ENCODE measurements at places on chromosomes 16 and 17. TPM values are rescaled to one million over a fixed set of nuclear protein-coding genes. Genes with fewer than 3 reads are reported as not detected.

- no peak for DNase-seq
These were observed 93.1 kb downstream of the SALL1 start for GRCh38 chr16:51057969-51058337.

GRCh38 chr17:67995570-67996263 is 552 bp downstream of the C17orf58 start:
- no peak for DNase-seq

- DNase-seq = no peak
These were observed 76.3 kb downstream of the GAS7 start for GRCh38 chr17:10121971-10122707.

Gene HS3ST3B1
- 25.6 TPM for polyA plus RNA-seq

Gene PMFBP1
- polyA plus RNA-seq = 2.5 TPM

Gene WNK4
- polyA plus RNA-seq = 11.0 TPM

Gene ARL5C
- not detected for polyA plus RNA-seq

DNA sequence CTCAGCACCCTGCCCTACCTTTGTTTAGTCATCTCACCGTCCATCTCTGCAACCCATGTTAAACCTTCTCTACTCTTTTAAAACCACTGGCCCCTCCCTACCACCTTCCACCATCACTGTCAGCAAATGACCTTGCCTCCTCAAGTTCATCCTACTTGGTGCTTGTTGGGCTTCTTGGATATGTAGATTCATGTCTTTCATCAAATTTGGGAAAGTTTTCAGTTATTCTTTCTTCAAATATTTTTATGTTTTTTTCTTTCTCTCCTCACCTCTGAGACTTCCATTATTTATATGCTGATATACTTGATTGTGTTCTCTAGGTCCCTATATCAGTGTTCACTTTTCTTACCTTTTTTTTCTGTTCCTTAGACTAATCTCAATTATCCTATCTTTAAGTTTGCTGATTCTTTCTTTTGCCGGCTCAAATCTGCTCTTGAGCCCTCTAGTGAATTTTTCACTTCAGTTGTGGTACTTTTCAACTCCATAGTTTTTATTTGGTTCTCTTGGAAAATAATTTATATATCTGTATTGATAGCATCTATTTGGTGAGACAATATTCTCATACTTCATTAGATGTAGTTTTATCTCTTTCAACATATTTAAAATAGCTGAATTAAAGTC is 28.7 kb upstream of the ALDH3A2 start:
- DNase-seq = no peak

- DNase-seq = no peak
These were observed 363.9 kb upstream of the CDH5 start for GRCh38 chr16:66002601-66003000.

DNA sequence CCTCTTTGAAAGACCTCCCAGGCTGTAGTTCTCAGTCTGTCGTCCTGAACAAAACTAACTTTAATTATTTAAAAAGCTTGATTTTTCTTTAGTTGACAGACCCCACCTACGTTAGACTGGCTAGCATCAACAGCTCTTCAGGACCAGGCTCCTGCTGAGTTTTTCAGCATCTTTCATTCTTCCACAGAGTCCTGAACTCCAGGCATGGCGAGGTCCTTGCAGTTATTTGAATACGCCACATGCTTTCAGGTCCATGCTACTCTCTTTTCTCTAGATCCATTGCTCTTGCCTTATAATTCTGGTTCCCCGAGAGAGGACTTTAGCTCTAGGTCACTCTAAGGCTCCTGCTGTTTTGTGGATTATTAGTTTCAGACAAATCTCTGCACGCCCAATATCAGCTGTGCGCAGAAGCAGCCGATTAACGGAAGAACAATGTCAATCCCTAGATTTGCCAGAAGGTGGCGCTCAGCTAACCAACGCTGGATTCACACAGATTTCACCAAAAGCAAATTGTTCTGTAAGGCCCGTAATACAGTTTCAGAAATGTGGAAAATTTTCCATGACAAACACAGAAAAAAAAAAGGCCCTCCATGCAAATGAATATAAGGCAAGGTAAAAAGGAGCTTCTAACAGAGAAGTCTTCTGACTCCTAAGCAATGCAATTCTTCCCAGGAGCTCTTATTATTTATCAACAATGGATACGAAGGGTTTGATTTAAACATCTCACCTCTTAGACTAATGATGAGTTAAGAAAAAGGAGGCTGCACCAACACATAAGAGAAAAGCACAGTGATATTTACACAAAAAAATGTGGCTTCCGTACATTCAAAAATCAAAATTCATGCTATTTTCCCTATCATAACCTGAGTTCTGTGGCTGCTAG is 33.5 kb upstream of the BCO1 start:
- no peak for DNase-seq

Measured in right renal cortex interstitium (tissue), 3 donors.